ENCODE measurements at places on chromosomes 1 and 21. TPM values are rescaled to one million over a fixed set of nuclear protein-coding genes. Genes with fewer than 3 reads are reported as not detected.

DNA sequence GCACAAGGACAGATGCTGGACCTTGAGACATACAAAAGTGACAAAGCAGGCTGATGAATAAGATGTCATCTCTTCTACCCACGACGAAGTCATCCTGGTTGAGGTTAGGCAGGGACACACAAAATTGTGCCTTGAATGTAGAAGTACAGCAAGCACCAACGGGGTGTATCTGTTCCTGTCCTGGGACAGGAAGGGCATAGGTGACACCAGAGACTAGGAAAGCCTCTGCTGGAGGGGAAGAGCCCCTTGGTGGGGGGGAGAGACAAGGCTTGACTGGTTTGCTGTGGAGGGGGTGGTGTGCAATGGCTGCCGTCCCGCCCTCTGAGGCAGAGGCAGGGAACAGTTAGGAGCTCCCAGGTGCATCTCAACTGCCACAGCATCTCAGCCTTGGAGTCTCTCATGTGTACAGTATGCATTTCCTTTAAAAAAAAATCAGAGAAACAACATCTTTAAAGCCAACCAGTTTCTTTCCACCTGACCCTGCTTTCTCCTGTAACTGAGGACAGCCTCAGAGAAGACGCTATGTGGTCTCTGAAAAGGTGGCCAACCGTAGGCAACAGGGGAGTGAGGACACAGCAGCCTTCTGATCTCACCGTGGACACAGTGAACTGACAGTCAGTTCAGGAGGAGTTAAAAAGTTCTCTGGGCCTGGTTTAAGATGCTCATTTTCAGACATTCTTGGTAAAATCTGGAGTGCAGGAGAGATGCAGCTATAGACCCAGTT lies 17.7 kb upstream of the GFI1 start:
- no peak for DNase-seq

GRCh38 chr1:29883986-29884385 lies 647.7 kb downstream of the PTPRU start:
- DNase-seq: no peak

DNA sequence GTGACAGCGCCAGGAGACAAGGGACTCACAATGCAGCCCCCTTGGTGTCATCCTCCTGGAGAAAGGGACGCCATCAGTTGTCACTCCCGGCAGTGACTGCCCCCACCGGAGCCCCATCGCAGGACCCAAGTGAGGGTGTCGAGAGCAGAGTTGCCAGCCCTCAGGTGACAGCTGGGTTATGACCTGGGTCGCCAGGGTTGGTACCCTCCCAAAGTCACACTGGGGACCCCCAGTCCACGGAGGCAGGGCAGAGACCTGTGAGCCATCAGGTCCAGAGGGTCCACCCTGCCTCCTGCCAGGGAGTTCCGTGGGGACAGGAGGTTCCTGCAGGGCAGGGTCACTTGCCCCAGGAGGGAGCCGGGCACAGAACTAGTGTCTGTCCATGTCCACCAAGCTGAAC lies 78.2 kb upstream of the IFFO2 start:
- DNase-seq: no peak

DNA sequence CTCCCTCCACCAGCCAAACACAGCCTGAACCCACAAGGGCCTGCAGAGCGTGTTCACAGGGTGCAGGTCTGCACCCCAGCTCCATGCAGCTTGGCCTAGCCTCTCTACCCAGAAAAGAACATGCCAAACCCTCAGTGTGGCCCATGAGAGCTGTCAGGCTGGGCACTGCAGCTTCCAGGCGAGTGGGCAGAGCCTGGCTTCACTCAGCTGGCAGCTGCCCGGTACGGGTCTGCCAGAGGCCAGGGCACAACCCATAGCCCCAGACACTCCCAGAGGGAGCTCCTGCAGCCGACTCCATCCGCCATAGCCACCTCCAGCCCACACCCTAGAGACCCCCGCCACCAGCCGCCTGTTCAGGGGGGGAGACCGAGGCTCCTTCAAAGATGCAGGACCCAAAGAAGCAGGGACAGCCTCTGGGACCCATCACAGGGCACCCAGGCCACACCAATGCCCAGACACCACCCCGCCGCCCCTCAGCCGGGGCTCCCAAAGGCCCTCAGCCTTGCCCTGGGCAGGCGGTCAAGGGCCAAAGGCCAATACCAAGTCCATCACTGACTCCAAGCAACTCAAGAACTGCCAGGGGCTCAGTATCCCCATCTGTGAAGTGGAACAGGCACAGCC lies 42.4 kb downstream of the MEGF6 start:
- DNase-seq: no peak

GRCh38 chr21:44078411-44078981 lies 28.7 kb upstream of the PWP2 start:
- no peak for DNase-seq

The ABCD3 gene
- 81.9 TPM for total RNA-seq

The IGFN1 gene
- total RNA-seq: 0.69 TPM

The AIM2 gene
- 3.0 TPM for total RNA-seq

The CYP4X1 gene
- total RNA-seq: 7.0 TPM

The OLIG2 gene
- total RNA-seq: not detected
